ENCODE measurements at places on chromosomes 3 and 15.

- DNase-seq: no peak
Measured at GRCh38 chr3:163450698-163451097, 1627.6 kb downstream of the SI start.

DNA sequence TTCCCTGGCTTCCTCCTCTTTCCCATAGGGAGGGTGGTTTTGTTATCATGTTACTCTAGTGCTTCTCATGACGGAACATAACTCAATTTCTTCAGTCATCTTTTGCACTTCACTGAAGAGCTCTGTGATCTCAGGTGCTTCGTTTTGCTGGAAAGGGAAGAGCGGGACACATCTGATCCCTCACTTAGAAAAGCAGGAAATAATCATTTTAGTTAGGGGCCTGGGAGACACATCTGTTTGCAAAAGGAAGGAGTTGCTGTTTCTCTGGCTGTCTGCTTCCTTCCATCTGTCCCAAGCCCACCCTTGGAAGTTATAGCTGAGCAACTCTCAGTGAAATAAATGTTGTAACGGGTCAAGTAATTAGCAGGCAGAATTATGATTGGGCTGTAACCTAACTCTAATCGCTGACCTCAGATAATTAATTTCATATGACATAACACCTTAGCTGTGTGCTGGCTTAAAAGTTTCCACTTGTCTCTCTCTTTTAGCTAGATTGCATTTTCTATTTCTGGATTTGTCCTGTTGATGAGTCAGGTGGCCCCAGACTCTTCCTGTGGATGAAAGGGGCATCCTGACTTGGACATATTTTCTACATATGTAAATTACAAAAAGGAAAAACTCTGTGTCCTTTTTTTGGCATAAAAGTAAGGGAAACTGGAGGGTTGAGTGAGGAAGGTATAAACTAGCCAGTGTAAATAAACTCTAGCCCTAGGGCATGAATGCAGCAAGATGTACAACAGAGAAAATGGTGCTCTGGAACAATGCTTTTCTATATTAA lies 11.0 kb upstream of the FILIP1L start:
- no peak for DNase-seq

GRCh38 chr3:123201223-123201556 lies 553 bp upstream of the SEC22A start:
- no peak for DNase-seq

- DNase-seq: no peak
Measured at GRCh38 chr3:51715977-51716294, 9.1 kb downstream of the GRM2 start.

- no peak for DNase-seq
Measured at GRCh38 chr3:73467211-73467610, 157.5 kb downstream of the PDZRN3 start.

DNA sequence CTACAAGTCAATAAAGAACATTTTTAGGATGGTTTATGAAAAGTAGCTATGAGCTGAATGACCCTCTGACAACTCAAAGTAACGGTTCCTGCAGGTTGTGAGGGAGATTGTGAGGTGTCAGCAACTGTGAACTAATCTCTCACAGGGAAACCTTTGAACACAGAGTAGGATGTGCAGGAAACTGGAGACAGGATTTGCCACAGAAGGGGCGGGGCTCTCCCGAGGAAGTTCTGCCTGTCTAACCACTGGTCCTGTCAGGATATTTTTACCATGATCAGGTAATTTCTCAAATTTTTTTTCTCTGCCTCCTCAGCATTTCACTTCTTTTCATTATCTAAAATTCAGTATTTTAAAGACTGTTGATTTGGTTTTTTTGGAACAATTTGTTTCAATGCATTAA lies 33.3 kb downstream of the LEO1 start:
- DNase-seq: no peak

- DNase-seq: no peak
Measured at GRCh38 chr3:138921316-138922292, 25.3 kb downstream of the FOXL2 start.

- no peak for DNase-seq
Measured at GRCh38 chr3:10279384-10280176, 13.2 kb downstream of the GHRL start.

Data from left ventricle myocardium superior (tissue), 1 donor.